CD4-positive, alpha-beta T cell treated with Interleukin-12 subunit alpha and Interleukin-12 subunit beta, for 1 hour (primary cell): ENCODE measurements at places on chromosomes 11 and 22.

DNA sequence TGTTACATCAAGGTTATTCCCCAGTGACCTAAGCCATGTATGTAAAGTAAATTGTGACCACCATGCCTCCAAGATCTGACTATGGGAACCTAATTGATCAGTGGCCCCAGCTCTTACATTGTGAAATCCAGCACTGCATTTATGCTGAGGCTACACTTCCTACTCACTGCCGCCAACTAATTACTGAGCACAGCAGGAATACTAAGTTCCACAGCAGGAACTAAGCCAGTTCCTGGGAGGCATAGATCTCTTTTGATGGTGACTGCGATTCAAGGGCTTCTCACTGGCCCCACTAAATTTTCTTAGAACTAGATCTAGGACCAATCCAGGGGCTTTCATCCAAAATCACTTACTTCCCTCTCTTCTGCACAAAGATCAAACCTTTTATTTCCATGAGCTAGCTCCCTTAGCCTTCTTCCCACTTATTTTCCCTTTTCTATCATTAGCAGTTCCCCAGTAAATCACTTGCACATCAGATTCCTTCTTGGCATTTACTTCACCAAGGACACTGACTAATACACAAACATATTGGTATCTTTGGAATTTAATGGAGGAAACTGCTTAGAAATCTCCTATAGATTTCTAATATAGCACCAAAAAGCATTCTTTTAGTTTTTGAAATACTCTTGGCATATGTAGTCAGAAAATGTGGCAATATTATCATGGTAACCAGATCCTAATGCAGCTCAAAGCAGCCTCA, 46.0 kb downstream of the CNTN5 start:
- no peak for DNase-seq

DNA sequence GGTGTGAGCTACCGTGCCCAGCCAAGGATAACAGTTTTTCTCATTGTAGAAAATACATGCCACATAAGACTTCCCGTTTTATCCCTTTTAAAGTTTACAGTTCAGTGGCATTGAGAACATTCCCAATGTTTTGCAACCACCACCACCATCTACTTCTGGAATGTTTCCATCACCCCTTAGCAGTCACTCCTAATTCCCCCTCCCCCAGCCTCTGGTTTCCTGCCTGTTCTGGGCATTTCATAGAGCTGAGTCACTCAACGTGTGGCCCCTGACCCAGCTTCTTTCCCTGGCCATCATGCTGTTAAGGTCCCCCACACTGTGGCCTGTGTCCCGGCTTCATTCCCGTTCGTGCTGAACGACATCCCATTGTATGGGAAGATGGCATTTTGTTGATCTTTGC, 30.7 kb downstream of the FGF4 start:
- DNase-seq, result no peak

GRCh38 chr11:2590131-2590964, 109.4 kb downstream of the KCNQ1OT1 start:
- no peak for DNase-seq

- no peak for DNase-seq
Observed at GRCh38 chr11:93936460-93936859, 84.7 kb upstream of the HEPHL1 start.

DNA sequence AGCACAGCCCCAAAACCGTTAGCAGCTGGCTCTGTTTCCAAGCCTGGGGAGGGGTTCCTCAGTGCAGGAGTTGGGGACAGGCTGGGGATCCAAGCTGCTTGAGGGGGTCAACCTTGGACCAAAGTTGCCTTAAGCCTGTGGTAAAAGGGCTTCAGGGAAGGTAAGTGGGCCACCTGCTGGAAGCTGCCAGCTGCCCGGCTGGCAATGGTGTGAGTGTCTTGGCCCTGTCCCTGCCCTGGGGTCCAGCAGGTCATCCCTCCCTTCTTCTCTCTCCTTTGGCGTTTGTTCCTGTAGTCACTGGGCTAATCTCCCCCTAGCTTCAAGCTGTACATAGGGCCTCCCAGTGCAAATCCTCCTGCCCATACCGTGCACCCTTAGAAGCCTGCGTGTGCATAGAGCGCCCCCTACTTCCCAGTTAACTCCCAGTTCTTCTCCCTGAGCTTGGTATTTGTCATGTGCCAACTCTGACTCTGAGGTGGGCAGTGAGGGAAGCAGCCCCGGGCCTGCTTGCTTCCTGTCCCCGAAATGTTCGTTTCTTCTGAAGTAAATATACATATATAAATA, 4.4 kb downstream of the TMEM258 start:
- peak; percentile 21 for DNase-seq

- DNase-seq, result no peak
Observed at GRCh38 chr11:7573193-7573557, 59.4 kb downstream of the PPFIBP2 start.

DNA sequence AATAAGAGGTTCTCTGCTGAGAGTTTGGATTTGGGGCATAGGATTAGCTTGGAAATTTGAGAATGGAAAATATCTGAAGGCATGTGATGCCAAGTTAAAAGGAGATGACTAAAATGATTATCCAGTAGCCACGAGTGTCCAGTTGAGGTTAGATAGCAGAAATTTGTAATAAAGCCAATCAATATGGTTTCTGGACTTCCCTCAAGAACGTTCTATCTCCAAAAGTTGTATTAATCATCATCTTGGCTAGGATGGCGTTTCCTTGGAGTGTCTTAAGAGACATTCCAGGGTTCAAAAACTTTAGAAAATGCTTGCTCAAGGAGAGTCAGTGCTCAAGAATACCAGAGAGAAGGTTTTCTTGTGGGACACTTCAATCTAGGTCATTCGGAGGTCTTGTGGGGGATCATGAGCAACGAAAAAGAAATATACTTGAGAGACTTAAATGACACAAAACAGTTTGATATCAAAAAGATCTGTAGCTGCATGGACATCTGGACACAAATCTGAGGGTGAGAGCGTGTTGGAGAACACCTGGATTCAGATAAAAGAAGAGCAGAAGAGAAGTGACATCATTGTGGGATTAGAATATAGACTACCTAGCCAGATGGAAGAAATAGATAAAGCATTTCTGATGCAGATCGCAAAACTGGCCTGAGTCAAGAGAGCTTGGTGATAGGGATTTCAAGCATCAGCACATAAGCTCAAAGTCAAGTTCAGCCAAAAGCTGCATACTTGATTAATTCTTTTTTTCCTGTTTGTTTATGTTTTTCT, 97.7 kb downstream of the ARFGAP2 start:
- no peak for DNase-seq

DNA sequence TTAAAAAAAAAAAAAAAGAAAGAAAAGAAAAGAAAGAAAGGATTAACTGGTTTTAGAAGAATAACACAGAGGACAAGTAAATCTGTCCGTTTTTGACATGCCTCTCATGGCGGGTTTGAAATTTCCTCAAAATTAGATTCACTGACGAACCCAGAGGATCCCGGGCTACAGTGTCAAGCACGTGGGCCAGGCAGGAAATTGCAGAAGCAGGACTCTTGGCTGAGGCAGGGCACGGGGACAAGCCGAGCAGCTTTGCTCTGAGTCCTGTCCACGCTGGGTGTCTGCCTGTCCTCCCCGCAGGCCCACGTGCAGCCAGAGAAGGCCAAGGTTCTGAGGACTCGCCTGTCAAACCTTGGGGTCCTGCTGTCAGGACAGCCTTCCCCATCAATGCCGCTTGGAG, 24.7 kb downstream of the GAL start:
- DNase-seq, result no peak

- DNase-seq, result no peak
Observed at GRCh38 chr11:116636341-116636929, 136.4 kb downstream of the BUD13 start.

DNA sequence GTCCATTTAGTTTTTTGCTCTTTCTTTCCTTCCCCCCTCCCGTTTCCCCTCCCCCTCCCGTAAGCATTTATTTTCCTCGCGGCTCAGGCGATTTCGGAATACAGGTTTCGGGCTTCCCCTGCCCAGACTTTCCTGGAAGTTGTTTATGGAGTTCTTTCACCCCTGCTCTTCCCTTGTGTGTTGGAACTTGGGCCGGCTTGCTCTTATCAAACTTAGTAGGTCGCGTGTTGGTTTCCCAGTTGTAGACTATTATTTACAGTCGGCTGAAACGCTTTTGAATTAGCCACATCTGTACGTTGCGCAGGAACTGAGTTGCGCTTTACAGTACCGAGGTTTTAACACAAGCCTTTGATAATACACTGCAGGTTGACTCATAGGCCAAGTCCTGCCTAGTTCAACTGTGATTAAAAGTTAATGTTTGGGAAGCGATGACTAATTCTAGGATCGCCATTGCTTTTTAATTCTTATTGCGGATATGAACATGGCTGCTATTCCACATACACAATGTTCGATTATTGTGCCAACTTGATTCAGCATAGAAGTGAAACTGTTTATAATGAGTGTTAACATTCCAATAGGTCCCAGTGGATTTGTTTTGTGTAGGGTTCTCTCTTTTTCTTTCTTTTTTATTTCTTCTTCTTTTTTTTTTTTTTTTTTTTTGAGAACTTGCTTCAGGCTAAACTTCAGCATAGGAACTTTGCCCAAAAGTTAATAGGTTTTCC, 1.7 kb downstream of the YAP1 start:
- peak; percentile 23 for DNase-seq

GRCh38 chr11:95498722-95499425, 267.9 kb upstream of the SESN3 start:
- no peak for DNase-seq

DNA sequence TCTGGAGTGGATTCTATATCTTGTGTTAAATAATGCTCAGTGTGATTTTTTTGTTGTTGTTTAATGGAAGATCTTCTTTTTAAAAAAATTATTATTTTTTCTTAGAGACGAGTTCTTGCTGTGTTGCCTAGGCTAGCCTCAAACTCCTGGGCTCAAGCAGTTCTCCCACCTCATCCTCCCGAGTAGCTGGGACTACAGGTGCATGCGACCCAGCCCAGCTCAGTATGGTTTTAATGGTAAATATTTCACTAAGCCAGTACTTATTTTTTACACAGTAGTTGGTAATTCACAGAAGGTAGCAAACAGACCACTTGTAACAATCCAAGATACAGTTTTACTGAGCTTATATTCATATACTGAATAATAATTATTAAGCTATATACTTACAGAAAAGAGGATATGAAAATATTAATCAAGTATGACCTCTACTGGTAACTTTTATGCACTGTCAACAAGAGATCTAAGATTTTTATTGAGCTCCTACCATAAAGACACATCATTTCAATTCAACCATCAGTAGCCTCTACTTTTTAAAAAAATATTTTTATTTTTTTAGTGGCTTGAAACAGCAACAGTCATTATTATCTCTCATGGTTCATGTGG, 6.1 kb upstream of the CD59 start:
- DNase-seq, result peak; percentile 37

DNA sequence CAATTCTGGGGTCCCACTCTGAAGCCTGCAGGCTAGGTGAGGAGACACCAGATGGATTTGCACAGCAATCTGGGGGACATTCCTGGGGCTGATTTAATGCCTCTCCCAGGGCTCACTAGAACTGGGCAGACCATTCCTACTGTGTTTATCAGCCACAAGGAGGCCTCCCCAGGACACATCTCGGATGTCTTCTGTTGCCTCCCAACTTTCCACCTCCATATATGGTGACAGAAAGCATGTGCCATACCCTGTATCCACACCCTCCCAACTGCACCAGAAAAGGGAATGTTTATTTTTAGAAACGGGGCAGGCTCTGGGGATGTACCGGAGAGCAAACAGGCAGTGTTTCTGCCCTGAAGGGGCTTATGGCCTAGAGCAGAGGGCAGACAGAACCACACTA, 181.8 kb downstream of the CSNK2A3 start:
- no peak for DNase-seq

GRCh38 chr11:44016546-44017442, 31.0 kb upstream of the ACCSL start:
- DNase-seq, result no peak

DNA sequence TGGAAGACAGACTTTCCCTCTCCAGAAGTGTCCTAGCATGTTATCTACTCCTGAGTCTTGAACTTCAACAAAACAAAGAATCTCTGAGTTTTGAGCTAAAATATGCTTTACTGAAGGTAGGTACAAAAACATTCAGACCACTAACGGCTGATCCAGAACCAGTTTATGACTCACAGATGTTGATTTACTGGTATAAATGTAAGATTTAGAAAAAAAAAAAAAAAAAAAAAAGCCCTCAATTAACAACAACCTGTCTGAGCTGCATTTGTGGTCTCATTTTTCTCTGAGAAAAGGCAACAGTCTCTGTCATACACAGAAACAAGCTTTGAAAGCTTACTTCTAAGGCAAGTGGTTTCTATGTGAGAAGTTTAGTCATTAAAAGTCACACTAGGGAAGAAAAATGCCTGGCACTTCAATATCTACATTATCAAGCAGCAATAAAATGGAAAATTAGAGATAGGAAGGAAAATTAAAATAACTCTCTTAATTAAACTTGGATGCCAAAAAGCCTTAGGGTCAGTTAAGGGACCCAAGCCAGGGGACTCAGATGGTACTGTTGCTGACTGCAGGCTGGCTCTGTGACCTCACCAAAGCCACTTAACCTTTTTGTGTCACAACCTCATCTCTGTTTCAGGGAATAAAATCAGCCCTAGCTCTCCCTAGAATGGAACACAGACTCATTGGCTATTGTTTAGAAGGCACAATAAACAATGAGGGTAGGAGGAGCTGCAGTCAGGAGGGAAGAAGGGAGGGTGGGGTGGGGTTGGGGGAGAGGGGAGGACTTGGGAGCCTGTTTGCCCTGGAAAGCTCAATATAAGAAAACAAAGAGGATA, 61.7 kb downstream of the ETS1 start:
- peak; percentile 82 for DNase-seq

DNA sequence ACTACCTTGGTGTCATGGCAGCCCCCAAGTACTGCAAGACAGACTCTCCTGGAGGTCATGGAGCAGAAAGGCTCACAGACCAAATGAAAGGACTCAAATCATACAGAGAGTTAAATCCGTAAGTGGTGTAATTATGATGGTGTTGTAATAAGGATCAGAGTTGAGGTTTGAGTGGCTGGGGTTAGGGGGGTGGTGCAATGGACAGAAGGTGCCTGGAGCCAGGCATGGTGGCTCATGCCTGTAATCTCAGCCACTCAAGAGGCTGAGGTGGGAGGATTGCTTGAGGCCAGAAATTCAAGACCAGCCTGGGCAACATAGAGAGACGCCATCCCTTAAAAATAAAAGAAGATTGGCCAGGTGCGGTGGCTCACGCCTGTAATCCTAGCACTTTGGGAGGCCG, 18.7 kb downstream of the ART5 start:
- DNase-seq, result no peak

DNA sequence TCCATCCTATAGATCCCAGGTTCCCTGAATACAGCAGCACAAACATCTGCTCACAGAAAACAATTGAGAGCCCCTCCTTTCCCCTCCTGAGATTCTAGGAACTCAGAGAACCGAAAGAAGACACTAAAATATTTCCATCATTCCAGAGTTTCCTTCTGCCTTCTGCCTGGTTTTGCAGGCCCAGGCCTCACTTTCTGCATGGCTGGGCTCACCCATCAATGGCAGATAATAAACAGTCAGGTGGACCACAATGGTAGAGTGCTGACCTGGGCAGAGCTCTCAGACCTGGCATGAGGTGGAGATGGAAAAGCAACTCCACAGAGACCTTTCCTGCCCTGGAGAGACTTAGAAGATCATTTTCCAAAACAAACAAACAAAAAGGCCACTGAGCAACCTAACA, 389.1 kb downstream of the NXPE2 start:
- no peak for DNase-seq
